ENCODE measurements at places on chromosomes 1 and 21. TPM values are rescaled to one million over a fixed set of nuclear protein-coding genes. Genes with fewer than 3 reads are reported as not detected.

DNA sequence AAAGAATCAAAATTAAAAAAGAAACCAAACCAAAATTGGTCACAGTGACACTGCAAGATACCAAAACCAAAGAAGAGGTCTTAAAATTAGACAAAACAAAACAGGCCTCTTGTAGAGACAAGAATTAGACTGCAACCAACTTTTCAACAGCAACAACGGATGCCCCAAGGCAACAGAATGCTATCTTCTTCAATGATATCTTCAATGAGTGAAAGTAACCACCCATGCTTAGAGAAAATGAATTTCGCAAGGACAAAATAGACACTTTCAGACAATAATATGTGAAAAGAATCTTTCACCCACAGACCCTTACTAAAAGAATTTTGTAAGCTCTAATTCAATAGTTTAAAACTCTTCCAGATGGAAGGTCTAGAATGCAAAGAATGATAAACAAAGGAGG, 41.7 kb downstream of the USP48 start:
- no peaks in the 10 kb centered on the region for H3K27me3 ChIP-seq
- no peak overlapping the region for H3K27ac ChIP-seq
- no peaks in the 10 kb centered on the region for H3K4me1 ChIP-seq
- no peak for DNase-seq

DNA sequence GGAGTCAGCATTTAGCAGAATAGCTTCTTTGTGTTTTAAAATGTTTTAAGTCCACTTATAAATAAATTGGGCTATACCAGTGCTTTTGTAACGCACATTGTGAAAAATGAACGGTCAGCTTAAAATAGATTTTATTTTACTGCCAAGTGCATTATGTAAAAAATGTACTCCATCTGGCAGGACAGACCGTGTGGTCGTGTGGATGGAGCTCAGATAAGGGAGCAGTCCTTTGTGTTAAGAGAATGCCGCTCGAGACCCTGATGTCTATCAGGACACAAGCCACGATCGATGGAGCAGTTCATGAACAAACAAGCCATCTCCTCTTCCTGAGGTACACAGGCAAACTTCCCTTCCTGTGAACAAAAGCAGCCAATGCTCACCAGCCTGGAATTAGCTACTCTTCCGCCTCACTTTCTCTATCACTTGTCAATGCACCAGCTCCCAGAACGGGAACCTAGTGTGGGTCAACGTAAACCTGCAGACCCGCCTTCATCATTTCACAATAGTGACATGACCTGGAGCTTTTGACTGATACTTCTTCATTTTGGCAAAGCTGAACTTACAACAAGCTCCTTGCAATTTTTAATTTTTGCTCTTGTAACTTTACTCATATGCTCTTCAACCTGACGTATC, 243.5 kb downstream of the TGFB2 start:
- H3K4me3 ChIP-seq, result no peak overlapping the region
- DNase-seq, result no peak
- no peaks in the 10 kb centered on the region for H3K27me3 ChIP-seq
- no peak overlapping the region for H3K27ac ChIP-seq

GRCh38 chr1:59664166-59664565, 150.6 kb upstream of the HOOK1 start:
- no peak overlapping the region for H3K4me3 ChIP-seq
- H3K4me1 ChIP-seq, result peaks cover 3% of the 10 kb centered on the region
- no peak for DNase-seq
- H3K27ac ChIP-seq, result no peak overlapping the region
- H3K27me3 ChIP-seq, result no peaks in the 10 kb centered on the region
- no peaks in the 10 kb centered on the region for H3K36me3 ChIP-seq

UMODL1 gene
- not detected for total RNA-seq

DNA sequence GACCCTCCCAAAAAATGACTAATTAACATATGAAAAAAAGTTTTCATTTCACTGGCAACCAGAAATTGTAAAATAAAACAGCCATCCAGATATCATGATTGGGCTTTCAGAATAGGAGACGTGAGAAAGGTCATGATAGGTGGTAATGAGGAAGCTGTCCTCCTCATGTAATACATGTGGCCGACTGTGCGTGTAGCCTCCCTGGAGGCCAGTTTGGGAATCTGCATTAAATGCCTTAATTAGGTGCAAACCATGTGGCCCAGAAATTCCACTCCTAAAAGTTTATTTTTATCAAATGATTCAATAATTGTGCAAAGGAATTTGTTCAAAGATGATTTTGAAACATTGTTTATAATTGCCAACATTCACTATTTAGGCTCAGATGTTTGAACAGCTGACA, 127.6 kb upstream of the C1orf105 start:
- peaks cover 8% of the 10 kb centered on the region for H3K4me1 ChIP-seq
- no peak overlapping the region for H3K27ac ChIP-seq
- H3K27me3 ChIP-seq, result no peaks in the 10 kb centered on the region
- no peak overlapping the region for H3K4me3 ChIP-seq

- H3K4me3 ChIP-seq, result no peak overlapping the region
- H3K4me1 ChIP-seq, result no peaks in the 10 kb centered on the region
- DNase-seq, result no peak
- H3K27ac ChIP-seq, result no peak overlapping the region
Measured at GRCh38 chr1:64691626-64692025, 53.2 kb upstream of the RAVER2 start.

DNA sequence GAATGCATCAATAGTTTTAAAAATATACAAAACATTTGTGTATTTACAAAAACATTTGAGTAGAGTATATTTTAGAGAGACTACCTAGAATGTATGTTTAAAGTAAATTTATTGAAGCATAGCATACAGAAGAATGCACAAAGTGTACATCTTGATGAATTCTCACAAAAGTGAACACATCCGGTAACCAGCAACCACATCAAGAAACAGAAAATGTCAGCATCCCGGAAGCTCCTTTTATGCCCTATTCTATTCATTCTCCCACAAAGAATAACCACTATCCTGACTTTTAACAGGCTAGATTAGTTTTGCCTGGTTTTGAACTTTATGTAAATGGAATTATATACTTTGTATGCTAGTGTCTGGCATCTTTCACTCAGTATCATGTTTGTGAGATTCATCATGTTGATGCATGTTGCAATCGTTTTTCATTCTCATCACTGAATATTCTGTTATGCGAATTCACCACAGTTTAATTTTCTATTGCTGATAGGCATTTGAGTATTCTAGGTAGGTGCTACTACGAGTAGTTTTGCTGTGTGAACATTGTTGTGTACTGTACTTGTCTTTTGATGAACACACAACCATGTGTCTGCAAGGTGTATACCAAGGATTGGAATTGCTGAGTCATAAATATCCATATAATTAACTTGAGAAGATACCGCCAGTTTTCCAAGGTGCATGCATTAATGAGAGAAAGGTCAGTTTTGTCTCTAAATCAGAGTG, 75.4 kb downstream of the CACHD1 start:
- no peaks in the 10 kb centered on the region for H3K27me3 ChIP-seq
- no peak for DNase-seq

TEX38 gene
- total RNA-seq, result not detected

DNA sequence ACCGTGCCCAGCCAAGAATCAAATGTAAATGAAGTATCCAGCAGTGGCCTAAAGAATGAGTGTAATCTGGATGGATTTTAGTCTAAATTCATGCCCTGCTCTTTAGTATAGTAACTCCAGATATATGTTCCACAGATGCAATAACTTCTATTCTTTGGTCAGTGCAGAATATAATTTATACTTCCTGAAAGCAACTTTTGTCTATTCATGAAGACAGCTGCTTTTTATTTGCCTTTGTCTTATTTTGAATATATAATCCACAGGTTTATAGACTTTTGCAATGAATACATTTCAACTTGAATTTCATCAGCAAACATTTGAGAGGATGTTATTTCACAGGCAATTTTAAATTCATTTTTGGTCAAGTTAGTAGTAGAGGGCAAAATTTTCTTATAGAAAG, 54.4 kb downstream of the CDC42BPA start:
- no peak for DNase-seq
- H3K27ac ChIP-seq, result no peak overlapping the region
- H3K27me3 ChIP-seq, result no peaks in the 10 kb centered on the region
- H3K4me1 ChIP-seq, result peaks cover 24% of the 10 kb centered on the region
- no peak overlapping the region for H3K4me3 ChIP-seq

Measured in gastrocnemius medialis (tissue), 4 donors.